D721Med (cell line): ENCODE measurements at places on chromosomes 13 and 19.

GRCh38 chr13:35481777-35482176 is 5.3 kb upstream of the MAB21L1 start:
- DNase-seq: no peak

DNA sequence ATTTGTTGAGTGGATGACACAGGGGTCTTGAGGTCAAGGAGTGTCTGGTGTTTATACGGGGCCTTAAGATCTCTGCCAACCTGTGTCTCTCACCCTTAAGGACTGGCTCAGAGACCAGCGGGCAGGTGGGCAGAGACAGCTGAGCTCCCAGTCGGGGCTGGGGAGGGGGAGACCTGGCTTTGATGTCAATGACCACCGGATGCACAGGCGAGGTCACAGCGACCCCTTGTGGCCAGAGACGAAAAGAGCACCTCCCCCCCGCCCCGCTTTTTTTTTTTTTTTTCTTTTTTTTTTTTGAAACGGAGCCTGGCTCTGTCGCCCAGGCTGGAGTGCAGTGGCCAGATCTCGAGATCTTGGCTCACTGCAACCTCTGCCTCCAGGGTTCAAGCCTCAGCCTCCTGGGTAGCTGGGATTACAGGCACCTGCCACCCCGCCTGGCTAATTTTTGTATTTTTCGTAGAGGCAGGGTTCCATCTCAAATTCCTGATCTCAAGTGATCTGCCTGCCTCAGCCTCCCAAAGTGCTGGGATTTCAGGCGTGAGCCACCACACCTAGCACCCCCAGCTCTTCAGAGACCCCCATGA is 12.1 kb upstream of the KLK14 start:
- peak; percentile 62 for DNase-seq

DNA sequence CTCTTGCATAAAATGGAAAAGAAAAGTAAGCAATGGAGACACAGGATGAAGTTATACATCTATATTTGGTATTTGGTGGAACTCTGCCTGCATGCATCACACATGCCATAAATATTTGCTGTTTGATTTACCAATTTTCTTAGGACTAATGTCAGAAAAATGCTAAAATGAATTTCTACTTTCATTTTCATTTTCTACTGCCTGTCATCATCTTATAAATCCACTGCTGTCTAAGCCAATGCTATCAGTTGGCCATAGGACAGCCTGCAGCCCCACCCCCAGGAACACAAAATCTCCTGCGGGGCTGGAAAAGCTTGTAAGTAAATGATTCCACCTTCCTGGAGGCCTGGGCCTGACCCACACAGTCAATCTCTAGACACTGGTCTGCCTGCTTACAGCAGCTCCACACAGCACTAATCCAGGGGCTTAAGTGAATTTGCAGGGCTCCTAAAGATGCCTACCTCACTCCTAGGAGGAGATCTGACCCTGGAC is 122.0 kb downstream of the ENOX1 start:
- no peak for DNase-seq

- DNase-seq: no peak
These were observed 174.2 kb downstream of the KCNRG start for GRCh38 chr13:50189450-50189849.
